Kidney glomerular epithelial cell (primary cell): ENCODE measurements at places on chromosomes 4 and X.

- DNase-seq: no peak
These were observed 166.5 kb upstream of the SLIT2 start for GRCh38 chr4:20085156-20085555.

DNA sequence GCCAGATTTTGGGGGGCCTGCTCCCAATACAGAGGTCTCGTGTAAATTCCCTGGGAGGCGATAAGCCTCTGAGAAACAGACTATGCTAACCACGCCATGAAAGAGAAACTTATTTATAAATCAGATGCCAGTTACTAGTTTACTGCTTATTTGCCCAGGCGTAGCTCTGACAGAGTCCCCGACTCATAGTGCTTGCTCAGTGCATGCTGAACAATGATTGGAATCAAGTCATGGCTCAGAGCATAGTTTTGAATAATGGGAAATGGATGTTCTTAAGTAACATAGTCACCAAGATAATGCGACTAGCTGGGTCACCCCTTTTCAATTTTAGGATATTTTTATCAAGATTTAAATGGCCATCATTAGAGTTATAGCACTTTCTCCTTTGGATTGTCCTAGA, 39.9 kb downstream of the HTT start:
- DNase-seq: no peak

GRCh38 chrX:78545233-78545632, 113.9 kb downstream of the RTL3 start:
- DNase-seq: no peak

- DNase-seq: no peak
These were observed 39.5 kb downstream of the KCNE5 start for GRCh38 chrX:109585488-109585887.

DNA sequence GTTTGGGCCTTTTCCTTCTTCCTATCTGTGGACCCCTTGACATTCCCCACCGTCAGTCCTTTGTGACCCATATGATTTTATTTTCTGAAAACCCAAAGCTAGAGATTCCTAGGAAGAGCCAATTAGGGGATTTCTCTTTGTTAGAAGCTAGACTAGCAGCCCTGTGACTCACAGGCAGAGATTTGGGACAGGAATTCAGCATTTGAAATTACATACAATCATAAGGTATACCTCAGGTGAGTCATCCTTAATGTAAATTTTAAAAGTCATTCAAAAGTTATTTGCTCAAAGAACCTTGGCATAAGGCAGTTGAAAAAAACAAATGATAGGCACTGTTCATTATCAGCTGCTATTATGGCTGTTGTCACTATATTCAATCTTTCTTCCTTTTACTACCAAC, 40.6 kb downstream of the USP26 start:
- no peak for DNase-seq

- DNase-seq: no peak
These were observed 26.2 kb downstream of the ZNF827 start for GRCh38 chr4:145912376-145912775.

GRCh38 chr4:76306882-76307659, 538 bp downstream of the STBD1 start:
- no peak for DNase-seq

DNA sequence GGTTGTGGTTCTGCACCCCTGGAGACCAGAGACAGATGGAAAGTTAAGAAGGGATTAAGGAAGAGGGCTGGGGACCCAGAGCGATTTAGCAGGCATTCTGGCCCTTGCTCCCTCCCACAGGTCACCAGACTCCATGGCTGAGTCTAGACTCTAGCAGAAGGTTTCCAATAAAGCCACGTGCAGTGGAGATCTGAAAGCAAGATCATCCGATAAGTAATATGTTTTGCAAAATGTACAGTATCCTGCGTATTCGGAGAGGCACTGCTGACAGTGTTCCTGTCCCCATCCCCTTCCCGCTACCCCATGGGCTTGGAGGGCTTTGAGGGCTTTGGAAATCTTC, 531 bp upstream of the GPRIN3 start:
- DNase-seq: no peak
